CD4-positive, alpha-beta T cell treated with Interleukin-4 for 4 hours (primary cell): ENCODE measurements at places on chromosomes 2 and 18.

DNA sequence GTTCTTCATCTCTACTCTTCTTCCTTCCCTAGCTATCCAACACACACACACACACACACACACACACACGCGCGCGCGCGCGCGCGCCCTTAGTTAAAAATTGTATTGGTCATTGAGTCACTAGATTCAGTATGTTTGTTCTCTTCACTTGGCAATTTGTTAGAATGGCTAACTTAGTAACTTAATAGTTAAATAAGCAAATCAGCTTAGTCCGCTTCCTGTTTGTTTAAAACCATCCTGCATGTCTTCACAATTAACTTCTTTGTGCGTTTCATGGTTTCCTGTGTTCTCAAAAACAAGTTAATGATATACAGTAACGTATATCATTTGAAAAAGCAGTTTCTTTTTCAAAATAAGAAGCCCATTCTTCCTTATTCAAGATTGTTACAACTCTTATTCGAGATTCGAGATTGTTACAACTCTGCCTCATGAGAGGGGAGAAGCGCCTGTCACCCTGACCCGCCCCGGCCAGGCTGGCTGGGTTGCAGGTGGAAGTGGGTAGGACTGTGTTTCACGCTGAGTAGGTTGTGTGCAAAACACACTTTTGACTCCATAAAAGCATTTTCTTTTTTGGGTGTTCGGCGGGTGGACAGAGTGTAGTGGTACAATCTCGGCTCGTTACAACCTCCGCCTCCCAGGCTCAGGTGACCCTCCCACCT, 9.5 kb upstream of the CNNM3 start:
- peak; percentile 42 for DNase-seq

DNA sequence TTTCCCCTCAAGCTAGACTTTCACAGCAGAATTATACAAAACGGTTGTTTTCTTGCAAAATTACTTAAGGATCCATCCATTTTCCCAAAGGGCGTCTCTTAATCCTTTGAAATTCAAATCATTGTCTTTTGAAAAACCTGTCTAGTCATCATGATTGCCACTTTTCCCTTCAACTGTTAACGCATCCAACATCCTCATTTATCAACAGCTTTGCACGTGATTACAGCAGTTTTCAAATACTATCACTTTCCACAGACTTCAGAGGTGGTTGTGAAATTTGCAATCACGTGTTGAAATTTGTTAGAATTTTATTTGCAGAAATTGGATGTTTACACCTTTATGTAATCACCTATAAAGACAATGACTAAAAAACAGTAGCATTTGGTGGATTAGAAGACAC, 304.4 kb upstream of the SLC39A10 start:
- no peak for DNase-seq

- DNase-seq: no peak
Measured at GRCh38 chr2:50391556-50391955, 640.4 kb downstream of the NRXN1 start.

DNA sequence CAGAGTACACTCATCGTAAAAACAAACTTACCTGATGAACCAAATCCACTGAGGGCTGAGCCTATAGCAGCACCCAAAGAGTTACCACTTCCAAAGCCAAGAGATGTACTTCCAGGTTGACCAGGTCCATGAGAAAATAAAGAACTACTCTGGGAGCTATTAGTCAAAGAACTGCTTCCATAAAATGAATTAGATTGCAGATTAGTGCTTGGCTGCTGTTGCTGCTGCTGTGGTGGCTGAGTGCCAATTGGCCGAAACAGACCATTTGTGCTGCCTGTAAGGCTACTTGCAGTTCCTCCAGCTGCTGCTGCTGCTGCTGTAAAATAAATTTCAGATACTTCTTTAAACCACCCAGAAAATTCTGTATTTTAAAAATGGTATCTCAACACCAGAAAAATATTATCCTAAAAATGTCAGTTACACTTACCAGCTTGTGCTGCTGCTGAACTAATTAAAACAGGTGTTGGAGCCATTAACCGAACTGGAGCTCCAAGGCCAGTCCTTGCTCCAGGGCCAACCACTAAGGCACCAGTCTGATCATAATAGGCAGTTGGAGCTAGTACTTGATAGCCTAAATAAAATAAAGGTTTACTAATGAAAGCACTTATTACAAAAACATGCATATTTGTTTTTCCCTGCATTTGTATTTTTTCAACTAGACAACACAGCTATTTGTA, 58.1 kb upstream of the SDC1 start:
- DNase-seq: no peak

- DNase-seq: no peak
Measured at GRCh38 chr2:54029721-54030395, 59.1 kb upstream of the PSME4 start.

GRCh38 chr18:58314284-58314683, 270.3 kb downstream of the NEDD4L start:
- DNase-seq: no peak

DNA sequence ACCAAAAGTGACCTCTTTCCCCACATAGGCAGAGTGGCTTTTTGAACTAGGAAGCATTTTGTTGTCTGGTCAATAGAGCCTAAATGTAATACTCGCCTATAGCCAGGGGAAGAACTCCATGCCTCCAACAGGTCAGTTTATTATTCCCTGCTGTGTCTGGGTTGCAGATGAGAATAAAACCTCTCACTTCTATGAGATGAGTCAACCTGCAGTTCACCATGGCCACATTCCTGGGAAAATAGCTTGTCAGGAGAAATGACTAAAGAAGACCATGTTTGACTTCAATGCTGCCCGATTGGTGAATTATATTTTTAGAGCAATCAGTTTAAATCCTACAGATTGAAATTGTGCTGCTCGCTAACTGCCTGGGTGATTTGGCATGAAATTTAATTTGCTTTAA, 46.7 kb upstream of the LRRTM1 start:
- no peak for DNase-seq

GRCh38 chr2:180520921-180521581, 459.4 kb upstream of the UBE2E3 start:
- no peak for DNase-seq

DNA sequence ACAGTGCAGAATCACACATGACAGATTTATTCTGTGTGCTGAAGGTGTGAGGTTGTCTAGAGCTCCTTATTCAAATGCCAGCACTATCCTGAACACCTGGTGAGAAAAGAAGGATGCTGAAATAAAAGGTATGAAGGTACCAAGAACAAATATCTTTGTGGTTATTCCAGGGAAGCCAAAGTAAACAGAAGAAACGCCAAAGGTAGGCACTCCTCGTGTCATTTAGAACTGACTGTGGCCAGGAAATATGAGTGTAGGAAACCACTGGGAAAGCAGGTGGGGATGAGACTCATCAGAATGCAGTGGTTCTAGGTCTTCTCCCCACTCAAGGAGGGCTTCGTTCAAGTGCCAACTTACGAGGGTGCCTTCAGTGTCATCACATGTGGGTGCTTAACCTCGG, 80.8 kb downstream of the KIF5C start:
- DNase-seq: no peak

- peak; percentile 25 for DNase-seq
Measured at GRCh38 chr2:239339726-239340601, 60.9 kb downstream of the HDAC4 start.

DNA sequence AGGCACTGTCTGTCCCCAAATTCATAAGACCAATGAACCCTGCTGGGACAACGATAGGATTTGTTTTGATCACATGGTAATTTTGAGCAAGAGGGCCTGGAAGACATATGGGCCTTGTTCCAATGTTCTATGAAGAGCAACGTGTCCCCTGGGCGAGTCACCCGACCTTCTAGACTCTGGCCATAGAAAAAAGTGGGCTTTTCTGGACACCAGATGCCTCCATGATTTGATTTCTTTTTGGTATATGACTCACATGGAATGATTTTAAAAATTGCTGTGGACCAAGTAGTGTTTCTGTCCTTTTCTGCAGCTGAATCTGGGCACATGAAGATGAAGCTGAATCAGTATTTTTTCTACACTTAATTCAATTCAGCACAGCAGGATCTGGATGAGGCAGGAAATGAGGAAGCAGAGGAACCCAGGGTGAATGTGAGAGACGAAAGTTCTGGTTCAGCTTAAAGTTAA, 104.9 kb downstream of the CDC42EP3 start:
- DNase-seq: no peak

DNA sequence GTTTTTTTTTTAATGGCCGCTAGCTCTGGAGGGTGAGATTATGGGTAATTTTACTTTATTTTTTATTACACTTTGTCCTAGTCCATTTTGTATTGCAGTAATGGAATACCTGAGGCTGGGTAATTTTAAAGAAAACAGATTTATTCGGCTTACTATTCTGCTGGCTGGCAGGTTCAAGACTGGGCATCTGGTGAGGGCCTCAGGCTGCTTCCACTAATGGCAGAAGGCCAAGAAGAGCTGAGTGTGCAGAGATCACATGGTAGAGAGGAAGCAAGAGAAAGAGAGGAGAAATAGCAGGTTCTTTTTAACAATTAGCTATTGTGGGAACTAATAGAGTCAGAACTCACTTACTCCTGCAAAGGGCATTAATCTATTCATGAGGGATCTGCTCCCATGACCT, 52.4 kb upstream of the ARHGAP28 start:
- no peak for DNase-seq

- no peak for DNase-seq
Measured at GRCh38 chr2:178403671-178404306, 47.2 kb downstream of the PRKRA start.

- no peak for DNase-seq
Measured at GRCh38 chr2:71154798-71155197, 24.4 kb downstream of the MPHOSPH10 start.

DNA sequence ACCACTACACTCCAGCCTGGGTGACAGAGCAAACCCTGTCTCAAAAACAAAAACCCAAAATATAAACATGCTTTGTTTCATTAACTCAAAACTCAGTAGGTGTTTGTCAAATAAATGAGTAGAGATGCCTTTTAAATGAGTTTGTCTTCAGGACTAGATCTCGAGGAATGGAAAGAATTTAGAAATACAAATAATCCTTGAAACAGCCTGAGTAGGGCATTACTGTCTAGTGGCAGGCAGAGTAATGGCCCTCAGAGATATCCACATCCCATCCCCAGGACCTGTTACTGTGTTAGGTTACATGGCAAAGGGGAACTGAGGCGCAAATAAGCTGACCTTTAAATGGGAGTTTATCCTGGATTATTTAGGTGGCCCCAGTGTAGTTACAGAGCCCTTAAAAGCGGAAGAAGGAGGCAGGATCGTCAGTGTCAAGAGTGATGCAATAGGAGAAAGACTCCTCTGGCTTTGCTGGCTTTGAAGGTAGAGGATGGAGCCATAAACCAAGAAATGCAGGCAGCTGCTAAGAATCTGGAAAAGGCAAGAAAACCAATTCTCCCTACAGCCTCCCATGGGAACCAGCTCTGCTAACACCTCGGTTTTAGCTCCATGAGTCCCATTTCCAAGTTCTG, 63.0 kb downstream of the CABLES1 start:
- no peak for DNase-seq

- no peak for DNase-seq
Measured at GRCh38 chr2:188318161-188318749, 26.6 kb downstream of the GULP1 start.

GRCh38 chr2:20640411-20641122, 10.3 kb downstream of the HS1BP3 start:
- DNase-seq: no peak

DNA sequence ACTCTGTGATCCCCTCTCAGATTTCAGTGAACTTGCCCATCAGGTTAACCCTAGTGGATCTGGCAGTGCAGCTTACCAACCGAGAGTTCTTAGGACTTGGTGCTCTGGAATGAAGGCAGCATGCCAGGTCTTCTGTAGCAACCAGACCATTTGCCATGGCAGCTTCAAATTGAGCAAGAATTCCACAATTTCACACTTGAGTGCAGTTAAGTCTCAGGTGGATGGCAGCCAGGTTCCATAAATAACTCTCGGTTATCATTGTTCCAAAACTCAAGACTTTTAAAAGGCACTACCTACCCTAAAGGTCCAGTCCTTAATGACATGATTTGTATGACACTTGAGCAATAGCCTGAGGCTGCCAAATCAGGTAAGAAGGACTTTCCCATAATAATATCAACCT, 48.1 kb downstream of the GALNT3 start:
- DNase-seq: no peak

DNA sequence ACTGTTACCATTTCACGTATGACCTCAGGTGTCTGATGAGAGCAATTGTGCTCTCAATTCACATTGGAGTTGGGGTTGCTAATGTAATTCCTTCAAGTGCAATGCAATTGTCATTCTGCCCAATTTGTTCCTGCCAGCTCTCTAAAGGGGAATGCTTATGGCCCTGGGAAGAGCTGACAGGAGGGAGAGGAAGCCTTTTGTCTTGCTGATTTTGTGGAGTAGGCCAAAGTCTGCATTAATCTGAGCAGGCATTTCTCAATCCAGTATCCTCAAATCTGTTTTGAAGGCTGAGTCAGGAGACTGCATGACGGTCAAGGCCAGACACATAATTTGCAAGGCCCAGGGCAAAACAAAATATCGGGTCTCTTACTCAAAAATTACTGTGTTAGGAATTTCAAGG, 326.4 kb upstream of the SPHKAP start:
- DNase-seq: no peak

DNA sequence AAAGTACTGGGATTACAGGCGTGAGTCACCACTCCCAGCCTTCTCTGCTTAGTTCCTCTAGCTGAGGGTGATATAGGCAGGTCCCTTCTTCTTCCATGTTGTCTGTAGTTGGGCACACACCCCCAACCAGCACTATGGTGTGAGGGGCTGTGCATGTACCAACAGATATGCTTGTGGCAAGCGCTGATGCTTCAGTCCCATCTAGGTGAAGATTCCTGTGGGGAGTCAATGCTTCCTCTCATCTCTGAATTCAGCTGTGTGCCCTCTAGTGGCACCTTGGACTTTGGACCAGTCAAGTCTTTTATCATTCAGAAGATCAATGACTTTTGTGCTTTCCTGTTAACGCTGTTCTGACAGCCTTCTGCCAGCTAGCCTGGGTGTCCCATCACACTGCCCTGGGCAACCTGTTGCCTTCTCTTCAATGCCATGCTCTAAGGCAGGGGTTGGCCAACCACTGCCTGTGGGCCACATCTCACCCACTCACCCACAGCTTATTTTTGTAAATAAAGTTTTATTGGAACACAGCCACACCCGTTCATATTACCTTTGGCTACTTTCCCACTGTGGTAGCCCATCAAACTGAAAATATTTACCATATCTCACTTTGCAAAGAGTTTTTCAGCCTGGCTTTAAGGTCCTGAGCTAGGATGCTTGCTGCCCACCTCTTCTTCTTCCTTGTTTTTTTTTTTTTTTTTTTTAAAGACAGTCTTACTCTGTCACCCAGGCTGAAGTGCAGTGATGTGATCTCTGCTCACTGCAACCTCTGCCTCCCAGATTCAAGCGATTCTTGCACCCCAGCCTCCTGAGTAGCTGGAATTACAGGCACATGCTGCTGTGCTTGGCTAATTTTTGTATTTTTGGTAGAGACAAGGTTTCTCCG, 51.0 kb downstream of the NPAS2 start:
- DNase-seq: no peak

DNA sequence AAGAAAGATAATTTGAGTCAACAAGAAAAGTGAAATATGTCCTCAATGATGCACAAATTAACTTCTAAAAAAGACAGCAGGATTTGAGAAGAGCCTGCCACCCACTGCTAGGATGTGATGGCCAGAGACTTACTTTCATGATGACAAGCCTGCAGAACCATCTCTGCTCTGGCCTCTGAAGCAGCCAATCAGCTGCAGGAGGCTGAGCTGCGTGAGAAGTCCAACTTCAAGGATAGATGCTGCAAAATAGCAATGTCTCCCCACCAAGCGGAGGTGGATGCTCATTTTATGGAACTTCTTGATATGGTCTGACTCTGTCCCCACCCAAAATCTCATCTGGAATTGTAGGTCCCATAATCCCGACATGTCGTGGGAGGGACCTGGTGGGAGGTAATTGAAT, 53.1 kb downstream of the CYRIA start:
- DNase-seq: no peak

GRCh38 chr18:65522907-65523306, 227.9 kb upstream of the CDH7 start:
- DNase-seq: no peak

GRCh38 chr2:165273176-165273575, 34.0 kb downstream of the SCN2A start:
- no peak for DNase-seq
